NCI-H510A treated with DMSO at 0.1 percent for 48 hours (cell line): ENCODE measurements at places on chromosomes 1 and 21.

GRCh38 chr1:155016231-155016831 lies 13.7 kb downstream of the ZBTB7B start:
- no peak for DNase-seq

- DNase-seq: no peak
These were observed 36.9 kb upstream of the POU3F1 start for GRCh38 chr1:38083541-38083940.

GRCh38 chr1:160436966-160437365 lies 36.6 kb downstream of the VANGL2 start:
- no peak for DNase-seq

- DNase-seq: no peak
These were observed 90.0 kb downstream of the UBR4 start for GRCh38 chr1:19120070-19120469.

GRCh38 chr1:156001662-156002171 lies 19.0 kb downstream of the SSR2 start:
- DNase-seq: no peak

DNA sequence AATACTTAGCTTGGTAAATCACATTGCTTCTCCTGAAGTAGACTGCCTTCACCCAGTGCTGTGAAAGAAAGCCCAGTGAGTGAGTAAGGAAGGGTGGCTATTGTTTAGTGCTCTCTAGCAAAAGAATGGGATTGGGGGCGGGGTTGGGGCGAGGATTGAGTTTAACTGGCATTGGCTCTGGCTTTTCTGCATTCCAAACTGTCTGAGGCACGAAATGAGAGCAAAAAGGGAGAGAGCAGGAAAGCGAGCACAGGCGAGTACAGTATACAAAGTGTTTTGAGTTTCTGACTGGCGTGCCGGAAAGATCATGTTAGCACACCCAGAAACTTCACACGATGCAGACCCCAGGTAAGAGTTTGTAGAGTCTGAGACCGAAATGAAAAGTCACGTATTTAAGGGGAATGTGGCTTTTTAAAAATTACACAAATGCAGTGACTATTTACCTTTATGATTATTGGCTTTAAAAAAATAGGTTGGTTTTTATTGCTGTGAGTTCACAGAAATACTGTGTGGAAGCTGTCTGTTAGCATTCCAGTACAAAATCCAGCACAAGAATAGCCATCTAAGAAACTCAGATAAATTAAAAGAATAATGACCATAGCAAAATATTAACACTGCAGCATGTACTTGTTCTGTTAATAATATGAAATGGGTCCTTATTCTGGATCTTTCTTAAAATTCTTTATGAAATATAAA lies 155.4 kb downstream of the CLEC20A start:
- no peak for DNase-seq

DNA sequence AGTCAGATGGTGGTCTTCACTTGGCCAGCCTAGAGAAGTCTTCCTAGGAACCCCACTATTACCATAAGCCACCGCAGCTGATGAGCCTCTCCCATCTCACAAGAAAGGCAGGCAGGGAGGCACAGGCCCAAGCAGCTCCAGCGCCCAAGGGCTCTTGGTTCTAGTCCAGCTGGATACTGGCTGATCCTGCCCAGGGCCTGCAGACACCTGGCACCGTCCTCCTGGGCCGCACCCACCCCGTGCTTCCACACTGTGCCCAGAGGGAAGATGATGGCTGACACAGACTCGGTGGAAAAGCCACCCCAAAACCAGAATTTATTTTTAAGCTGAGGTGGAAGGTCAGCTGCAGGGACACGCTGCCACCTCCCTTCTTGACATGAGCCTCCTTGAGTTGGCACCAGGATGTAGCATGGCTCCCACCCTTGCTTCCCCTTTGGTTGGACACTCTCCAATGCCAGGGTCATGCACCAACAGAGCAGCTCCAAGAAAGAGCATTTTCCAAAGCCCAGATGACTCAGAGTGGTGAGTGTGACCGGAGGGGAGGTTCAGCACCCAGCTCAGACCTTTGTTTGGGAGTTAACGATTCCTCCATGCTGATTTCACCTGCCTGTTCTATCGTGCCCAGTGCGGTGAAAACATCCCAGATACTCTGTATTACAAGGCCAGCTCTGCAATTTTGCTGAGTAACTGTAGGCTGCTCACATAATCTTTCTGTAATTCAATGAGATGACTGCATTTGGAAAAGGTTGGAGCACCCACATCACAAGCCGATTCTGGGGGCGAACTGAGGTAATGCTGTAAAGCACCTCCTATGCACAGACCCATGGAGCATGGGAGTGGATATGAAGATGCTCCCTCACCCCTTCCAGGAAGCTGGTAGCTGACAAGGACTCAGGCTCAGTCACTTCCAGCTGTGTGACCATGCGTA lies 63.1 kb upstream of the SLC2A1 start:
- no peak for DNase-seq

- no peak for DNase-seq
These were observed 63.7 kb downstream of the MATN1 start for GRCh38 chr1:30659702-30660101.
